NCI-H510A (cell line): ENCODE measurements at places on chromosomes 5 and 9.

GRCh38 chr9:74431467-74431866 is 65.7 kb upstream of the RORB start:
- DNase-seq = no peak

GRCh38 chr5:171450423-171451331 is 31.2 kb downstream of the FGF18 start:
- no peak for DNase-seq

DNA sequence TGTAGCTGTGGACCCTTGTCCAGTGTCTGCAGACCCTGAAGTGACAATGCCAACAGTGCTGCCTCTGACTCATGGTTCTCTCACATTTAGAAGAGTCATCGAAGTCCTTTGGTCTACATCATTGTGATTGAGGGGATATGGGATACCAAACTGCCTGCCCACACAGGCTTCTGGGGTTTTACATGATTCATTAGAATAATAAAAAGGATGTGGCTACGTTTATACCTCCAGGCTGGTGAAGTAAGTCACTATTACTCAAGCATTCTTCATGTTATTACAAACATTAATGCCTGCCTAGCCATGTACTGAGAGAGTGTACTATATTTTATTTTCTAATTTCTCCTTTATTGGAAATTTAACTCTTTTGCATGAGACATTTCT is 365.7 kb downstream of the SPATA31D1 start:
- DNase-seq = no peak

DNA sequence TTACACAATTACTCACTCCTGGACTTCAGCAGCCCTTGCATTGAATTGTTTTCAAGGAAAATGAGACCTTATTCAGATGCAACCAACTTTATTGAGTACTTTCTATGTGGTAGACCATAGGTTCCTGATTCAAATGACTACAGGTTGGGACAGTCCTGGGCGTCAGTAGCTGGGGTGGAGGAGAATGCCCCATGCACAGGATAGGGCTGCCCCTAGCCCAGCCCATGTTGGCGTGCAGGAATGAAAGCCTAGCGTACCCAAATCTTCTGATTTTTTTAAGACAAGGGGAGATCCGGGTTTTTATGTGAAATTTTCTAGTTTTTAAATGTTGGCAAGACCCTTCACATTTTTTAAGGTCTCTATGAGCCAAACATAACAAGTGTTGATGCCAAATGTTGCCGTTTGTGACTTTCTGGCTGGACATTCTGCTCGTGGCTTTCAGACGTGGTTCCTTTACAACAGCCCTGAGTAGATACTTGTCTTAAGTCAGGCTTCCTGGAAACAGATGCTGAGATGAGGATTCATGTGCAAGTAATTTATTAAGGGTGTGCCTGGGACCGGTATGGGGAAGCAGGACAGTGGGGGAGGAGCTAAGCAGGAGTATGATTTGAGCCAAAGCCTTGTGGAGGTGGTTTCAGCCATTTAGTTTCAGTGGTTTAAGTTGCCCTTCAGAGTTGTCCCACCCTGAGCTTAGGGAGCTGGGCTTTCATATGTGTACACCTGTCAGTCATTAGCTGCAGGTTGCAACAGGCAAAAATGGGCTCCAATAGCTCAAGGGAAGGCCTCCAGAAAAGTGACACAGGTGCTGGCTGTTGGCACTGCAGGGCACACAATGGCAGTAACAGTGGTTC is 154.1 kb downstream of the NTRK2 start:
- DNase-seq = no peak

- no peak for DNase-seq
Observed at GRCh38 chr5:116571568-116572349, 2.9 kb downstream of the SEMA6A start.

GRCh38 chr5:156254196-156254595 is 72.8 kb upstream of the SGCD start:
- DNase-seq = no peak

- DNase-seq = no peak
Observed at GRCh38 chr5:82396396-82396795, 118.2 kb upstream of the RPS23 start.

- no peak for DNase-seq
Observed at GRCh38 chr9:35687972-35688557, 1.7 kb downstream of the TPM2 start.

DNA sequence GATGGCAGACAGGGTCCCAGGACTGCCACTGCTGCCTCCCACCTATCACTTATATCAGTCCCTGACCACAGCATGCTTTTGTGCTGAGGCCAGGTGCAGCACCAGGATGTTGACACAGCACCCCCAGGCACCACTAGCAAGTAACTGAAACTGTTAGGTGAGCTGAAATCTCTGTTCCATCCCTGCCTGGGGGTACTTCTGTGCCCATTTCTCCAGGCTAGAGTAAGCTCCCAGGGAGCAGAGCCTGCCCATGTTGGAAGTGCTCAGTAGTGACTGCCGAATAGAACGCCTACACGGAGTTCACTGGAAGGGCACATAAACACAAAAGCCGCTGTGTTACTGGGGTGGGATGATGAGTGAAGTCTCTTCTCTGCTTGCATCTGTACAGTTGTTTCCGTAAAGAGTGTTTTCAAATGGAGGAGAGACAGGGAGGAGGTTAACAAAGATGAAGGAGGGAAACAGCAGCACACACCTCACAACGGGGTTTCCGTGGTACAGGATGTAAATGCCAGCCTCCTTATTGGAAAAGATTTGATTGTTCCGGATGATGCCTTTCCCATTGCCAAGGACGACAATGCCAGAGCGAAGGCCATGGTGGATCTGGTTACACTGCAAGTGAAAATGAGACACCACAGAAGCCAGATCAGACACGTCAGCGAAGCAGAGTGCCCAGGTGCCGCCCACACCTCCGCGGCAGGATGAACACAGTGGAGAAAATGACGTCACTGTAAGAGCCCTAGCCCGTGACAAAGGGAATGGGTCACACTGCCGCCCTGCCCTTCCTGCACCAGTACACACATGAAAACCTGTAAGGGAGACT is 43.1 kb downstream of the POLR1E start:
- peak; percentile 67 for DNase-seq

DNA sequence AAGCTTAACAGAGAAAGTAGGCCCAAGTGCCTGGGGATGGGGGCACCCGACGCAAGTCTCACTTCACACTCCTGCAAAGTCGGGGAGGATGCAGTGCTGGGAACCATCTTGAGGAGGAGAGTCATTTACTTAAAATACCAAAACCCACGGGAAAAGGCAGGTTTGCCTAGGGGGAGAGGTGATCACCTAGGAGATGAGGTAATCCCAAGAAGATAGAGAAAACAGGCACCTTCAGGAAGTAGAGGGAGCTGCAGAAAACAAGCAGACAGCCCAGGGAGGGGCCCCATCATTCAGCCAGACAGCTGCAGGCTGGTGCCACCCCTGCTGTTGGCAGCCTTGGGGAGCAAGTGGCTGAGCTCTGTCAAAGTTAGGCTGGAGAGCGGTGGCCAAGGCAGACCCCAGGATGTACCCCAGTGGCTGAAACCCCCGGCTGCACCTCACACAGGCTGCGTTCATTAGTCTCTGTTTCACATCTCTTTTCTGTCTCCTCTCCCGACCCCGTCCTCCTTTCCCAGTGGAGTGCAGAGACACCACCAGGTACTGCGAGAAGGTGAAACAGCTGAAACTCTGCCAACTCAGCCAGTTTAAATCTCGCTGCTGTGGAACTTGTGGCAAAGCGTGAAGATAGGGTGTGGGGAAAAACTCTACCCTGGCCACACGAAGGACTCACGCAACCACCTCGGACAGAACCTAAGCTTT is 124.9 kb downstream of the SAXO1 start:
- DNase-seq = no peak

- no peak for DNase-seq
Observed at GRCh38 chr5:148623741-148624140, 30.6 kb downstream of the HTR4 start.
